ENCODE measurements at places on chromosomes 7 and 10.
A peak's percentile ranks its signal among the peaks of the same experiment; 100 is the strongest.

- no peak for DNase-seq
Measured at GRCh38 chr7:45098983-45099839, 10.4 kb upstream of the NACAD start.

DNA sequence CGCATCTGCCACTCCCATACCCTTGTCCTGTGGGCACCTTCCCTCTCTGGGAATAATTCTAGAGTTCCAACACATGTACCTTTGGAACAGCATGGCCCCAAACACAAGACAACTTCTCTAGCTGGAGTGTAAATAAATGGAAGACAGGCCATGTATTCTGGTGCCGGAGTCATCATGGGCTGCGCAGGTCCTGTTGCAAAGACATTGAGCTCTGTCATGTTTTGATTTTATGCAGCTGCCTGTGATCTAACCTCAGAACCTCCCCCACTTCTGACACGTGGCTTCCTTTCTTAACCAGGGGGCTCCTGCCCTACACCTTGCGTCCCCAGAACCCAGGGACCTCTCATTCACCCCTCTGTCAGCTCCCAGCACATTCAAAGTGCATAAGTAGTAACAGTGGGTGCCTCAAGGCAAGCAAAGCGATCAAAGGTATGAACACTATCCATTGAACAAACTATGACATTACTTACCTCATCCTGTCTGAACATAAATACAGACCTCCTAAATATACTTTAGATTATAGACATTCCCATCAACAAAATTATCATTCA is 219.9 kb downstream of the FGFR2 start:
- DNase-seq: no peak

- no peak for DNase-seq
Measured at GRCh38 chr10:10870523-10871241, 147.0 kb upstream of the CELF2 start.

DNA sequence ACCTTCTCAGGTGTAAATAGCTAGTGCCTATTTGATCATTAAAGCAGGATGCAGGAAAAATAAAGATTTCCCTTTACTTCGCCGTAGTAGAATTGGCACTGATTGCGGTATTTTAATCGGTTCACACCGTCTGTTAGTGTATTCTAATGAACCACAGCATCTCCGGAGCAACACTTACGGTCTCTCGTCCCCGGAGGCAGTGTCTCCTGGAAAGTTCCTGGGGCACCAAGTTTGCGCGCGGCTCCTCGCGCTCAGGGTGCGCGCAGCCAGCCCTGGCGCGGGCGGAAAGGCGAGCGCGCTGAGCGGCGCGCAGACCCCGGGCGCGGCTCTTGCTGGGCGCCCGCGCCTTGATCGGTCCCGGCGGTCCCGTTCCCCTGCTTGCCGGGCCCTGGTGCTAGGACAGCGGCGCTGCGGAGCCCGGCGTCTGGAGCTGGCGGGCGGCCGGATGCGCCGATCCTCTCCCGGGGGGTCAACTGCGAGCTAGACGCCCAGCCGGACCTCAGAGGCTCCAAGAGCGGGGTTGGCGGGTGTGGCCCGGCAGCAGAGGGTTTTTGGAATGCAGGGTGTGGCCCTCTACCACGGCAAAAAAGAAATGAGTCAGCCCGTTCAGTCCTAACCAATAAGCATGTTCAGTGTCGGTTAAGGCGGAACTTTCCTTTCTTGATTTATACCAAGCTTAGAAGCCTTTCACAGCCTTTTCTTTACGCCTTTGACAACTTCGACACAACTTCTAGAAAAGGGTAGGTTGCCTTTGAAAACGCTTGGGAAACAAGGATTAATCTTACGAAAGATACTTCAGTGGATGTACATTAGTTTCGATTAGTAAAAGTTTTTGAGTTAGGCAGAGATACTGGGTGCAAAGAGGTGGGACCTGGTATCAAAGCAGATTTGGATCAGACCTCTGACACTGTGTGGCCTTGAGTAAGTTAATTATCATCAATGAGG is 166.8 kb upstream of the ASAH2 start:
- peak; percentile 57 for DNase-seq

DNA sequence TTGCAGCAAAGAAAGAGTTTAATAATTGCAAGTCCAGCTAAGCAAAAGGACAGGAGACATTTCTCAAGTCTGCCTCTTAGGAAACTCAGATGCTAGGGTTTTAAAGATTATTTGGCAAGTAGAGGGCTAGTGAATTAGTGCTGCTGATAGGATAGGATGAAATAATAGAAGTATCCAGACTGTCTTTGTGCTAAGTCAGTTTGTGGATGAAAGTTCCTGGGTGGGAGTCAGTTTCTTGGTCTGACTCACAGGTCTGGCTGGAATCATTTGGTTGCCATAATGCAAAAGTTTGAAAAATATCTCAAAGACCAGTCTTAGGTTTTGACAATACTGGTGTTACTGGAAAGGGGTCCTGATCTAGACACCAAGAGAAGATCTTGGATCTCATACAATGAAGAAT is 42.6 kb upstream of the INHBA start:
- no peak for DNase-seq

GRCh38 chr10:17115683-17116082 is 13.9 kb downstream of the CUBN start:
- no peak for DNase-seq

DNA sequence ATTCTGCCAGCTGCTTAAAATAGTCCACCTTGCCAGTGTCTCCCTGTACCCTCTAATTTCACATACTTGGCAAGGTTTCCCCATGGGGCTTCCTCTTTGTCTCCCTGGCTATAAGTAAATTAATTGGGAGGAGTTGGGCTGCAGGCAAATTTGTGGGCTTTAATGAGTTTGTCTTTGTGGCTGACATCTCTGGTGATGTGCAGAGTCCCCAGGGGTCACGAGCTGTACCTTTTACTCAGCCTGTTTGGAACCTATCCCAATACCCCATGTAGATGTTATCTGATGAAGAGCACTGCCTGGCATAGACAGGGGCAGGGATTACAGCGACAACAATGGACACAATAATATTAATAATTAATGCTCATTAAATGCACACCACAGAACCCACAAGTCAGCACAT is 132.5 kb downstream of the SLIT1 start:
- no peak for DNase-seq

GRCh38 chr7:83547526-83547925 is 101.4 kb downstream of the SEMA3E start:
- DNase-seq: no peak

DNA sequence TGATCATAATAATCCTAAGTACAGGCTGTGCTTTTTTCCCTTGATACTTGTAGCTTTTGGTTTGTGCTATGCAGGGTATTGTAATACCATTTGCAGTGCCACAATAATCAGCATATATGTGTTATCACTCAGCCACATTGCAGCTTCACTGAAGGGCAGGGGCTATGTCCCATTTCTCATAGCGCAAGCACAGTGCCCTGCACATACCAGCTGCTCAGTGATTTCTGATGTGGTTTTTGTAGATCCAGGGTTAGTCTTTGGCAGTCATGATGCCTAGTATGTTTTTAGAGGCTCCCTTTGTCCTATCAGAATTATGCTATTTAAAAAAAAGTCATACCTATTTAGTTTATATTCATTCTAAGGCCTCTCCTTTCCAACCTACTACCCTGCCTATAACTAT is 25.8 kb downstream of the MET start:
- no peak for DNase-seq

DNA sequence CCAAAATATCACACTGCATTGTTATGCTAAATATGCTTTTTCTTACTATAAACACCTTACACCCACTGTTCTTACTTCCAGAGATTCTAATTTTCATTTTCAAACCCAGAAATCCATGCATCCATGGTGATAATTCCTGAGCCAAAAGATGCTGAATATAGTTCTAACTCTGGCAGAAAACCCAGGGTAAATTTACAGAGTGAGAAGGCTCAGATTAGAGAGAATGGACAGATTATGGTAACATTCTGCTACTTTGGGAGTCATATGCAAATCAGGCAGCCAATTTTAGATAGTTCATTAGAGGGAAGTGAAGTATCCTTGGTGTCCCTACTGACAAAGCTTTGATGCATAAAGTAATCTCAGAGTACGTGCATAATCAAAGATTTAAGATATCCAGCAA is 15.4 kb upstream of the CTTNBP2 start:
- no peak for DNase-seq

DNA sequence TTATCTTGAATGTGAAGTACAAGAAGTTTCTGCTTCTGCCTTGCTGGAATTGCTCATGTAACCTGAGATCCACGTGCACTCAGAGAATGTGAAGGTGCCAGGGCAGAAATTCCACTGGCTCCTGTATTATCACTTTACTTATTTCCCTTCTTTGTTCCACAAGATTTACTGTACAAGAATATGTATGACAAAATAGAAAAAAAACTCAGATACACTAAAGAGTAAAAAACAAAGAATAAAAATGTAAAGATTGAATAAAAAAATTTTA is 43.0 kb downstream of the PLCE1 start:
- no peak for DNase-seq

- DNase-seq: no peak
Measured at GRCh38 chr10:51918884-51919325, 219.5 kb upstream of the CSTF2T start.

- DNase-seq: no peak
Measured at GRCh38 chr10:12187321-12187905, 8.3 kb downstream of the NUDT5 start.

DNA sequence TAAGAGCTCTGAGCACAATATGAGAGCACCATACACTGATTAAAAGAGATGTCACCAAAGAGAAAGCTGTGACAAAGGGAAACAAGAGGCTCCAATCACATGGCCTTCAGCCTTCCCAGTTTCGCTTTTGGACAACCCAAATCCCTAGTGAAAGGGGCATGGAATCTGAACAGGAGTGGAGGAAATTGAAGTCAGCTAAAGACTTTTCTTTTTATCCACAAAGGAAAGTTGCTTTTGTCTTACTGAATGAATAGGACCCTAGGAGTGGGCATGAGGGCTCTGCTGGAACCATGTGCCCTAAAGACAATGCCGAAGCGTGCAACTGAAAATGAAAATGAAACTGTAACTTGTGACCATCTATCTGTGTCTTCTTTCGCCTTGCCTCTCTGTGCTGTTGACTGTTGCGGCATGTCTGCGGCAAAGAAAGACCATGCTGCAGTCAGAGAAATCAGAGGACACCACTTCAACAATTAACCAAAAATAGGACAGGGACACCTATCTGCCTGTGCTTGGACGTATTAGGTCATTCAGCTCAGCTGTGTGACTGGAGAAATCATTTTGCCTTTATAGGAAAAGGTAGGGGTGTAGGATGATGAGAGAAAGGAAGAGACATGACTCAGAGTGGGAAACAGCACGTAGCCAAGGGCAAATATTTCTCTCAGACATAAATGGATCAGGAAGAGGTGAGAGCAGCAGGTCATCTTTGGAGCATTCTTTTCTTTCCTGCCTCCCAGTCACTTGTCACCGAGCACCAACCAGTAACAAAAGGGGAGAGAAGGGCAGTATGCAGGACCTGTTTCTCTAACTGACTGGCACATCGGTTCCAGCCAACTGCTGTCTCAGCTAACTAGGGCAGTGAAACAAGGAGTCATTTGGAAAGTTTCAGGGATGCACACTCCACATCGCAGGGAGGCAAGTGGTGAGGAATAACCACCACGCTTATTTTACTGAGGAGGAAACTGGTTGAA is 12.3 kb downstream of the CAV2 start:
- peak; percentile 62 for DNase-seq

DNA sequence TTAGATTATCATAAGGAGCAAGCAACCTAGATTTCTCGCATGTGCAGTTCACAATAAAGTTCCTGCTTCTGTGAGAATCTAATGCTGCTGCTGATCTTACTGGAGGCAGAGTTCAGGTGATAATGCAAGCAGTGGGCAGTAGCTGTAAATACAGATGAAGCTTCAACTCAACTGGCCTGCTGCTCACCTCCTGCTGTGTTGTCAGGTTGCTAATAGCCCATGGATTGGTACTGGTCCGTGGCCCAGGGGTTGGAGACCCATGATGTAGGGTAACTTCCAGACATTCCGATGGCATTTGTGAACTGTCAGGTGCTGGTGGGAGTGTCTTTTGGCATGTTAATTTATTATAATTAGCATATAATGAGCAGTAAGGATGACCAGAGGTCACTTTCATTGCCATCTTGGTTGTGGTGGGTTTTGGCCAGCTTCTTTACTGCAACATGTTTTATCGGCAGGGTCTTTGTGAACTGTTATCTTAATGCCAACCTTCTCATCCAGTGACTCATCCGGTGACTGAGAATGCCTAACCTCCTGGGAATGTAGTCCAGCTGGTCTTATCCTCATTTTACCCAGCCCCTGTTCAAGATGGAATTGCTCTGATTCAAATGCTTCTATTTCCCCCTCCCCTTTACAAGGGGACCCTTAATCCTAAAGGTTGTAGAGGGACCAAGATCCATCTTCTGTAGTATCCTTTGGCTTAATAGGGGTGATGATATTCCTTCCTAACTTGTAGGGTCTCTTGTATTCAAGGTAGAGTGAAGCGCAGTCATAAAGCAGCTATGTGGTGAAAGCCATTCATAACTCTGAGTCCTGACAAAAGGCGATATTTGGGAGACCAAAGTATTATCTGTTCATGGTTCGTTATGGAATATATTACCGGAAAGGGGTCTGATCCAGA is 165.8 kb downstream of the CCSER2 start:
- DNase-seq: no peak

- no peak for DNase-seq
Measured at GRCh38 chr10:75717126-75717916, 285.9 kb downstream of the LRMDA start.

DNA sequence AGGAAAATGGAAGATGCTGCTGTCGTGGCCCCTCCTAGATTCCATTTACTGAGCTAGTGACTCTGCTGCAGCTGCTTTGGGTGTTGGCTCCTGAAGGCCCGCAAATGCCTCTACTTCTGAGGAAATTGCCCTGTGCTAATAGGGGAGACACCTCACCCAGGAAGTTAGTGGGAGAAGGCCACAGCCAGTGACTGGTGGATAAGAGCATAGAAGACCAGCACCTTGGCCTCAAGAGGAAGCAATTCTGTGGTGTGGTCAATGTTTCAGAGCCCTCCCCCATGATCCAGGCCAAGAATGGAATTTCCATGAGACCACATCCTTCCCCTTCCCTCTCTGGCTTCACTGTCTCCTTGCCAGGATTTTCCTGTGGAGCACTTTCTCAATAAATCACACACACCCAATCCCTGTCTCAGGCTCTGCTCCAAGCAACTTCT is 25.0 kb upstream of the FZD1 start:
- no peak for DNase-seq

DNA sequence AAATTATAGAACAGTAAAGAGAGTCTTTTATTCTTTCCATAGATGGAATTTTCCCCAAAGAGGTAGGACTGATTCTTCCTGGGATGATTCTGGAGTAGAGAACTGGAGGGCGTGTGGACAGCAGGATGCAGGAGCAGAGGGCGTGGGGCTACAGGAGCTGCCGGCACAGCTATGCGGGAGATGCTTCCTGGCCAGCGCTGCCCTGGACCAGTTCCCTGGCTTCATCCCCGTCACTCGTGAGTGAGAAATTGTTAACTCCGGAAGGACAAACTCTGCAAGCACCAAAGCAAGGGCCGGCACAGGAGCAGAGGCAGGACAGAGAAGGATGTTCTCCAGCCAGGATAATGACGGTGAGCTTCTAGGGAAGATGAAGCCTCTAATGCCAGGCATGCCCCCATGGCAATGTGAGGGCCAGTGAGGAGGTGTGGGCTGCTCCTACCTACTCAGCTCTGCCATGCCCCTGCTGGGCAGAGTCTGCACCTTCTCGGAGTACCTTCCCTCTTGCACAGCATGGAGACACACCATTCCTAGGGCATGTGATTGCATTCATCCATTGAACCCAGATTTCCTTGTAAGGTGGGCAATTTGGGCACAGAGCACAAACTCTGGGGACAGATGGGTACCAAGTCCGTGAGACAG is 760.9 kb upstream of the IGFBP3 start:
- DNase-seq: no peak

GRCh38 chr10:69004821-69005220 is 16.2 kb downstream of the KIFBP start:
- peak; percentile 73 for DNase-seq

- DNase-seq: no peak
Measured at GRCh38 chr7:114293289-114294012, 121.2 kb upstream of the FOXP2 start.

Data from CD4-positive, alpha-beta T cell treated with Interleukin-4 for 1 hour (primary cell).